ENCODE measurements at places on chromosomes 11 and 22. TPM values are rescaled to one million over a fixed set of nuclear protein-coding genes. Genes with fewer than 3 reads are reported as not detected.

DNA sequence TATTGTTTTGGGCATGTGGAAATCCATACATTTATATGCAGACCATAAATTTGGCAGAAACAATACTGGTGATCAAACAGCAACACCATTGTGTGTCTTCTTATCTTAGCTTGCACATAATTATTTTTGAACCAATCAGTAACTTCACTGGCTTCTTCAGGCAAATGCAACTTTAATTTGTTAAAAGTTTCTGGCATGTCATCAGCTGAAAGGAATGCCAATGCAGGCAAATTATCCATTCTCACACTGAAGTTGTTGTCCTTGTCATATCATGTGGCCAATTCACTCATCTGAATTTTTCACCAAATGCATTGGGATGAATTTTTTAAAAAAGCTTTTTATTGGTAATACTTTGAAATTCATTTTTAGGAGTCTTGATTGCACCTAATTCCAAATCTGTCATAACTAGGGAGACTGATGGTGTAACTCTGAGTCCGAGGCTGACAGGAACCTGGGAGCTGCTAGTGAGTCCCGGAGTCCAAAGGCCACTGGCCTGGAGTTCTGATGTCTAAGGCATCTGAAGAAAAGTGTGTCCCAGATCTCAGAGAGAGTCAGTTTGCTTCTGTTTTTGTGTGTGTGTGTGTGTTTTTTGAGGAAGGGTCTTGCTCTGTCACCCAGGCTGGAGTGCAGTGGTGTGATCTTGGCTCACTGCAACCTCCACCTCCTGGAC lies 17.4 kb upstream of the OR10V1 start:
- DNase-seq = no peak

DNA sequence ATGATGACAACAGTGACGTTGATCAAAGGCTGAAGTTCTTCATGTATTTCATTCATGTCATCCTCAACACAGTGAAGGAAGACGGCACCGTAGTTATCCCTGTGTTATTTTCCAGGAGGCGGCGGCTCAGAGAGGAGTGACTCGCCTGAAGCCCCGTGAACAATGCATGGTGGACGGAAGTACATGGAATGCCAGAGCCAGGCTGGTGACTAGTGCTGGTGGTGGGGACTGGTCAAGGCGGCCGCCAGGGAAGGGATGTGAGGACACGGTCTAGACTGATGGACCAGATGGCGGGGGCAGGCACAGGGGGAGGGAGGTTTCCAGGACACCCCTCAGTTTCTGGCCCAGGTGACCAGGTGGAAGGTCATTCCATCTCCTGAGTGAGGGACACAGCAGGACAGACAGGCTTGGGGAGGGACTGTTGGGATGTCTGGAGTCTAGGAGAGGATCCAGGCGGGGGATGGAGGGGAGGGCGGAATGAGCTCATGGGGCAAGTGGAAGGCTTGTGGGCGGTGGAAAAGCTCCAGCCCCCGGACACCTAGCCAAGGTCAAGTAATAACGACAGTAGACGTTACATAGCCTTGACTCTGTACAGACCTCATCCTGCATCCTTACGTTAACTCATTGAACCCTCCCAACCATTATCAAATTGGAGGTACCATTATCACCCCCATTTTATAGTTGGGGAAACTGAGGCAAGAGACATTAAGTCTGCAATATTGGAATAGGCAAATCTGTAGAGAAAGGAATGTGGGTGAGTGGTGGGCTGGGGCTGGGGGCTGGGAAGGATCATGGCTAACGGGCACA lies 16.0 kb upstream of the PICK1 start:
- DNase-seq = no peak

DNA sequence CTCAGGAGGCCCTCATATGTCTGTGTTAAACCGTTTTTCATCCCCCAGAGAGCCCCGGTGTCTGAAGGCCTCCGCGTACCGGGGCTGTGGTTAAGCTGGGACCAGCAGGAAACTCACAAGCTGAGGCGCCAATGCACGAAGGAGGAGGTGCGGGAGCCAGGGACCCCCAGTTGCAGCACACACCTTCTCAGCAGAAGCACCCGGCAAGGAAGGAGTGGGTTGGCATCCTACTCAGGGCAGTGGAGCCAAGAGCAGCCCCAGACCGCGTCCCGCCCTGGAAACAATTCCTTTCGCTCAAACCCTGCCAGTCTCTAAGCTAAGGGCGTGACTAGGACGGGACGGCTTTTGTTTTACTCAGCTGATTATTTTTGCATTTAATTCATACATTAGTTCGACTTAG lies 726.9 kb downstream of the BRD1 start:
- no peak for DNase-seq

DNA sequence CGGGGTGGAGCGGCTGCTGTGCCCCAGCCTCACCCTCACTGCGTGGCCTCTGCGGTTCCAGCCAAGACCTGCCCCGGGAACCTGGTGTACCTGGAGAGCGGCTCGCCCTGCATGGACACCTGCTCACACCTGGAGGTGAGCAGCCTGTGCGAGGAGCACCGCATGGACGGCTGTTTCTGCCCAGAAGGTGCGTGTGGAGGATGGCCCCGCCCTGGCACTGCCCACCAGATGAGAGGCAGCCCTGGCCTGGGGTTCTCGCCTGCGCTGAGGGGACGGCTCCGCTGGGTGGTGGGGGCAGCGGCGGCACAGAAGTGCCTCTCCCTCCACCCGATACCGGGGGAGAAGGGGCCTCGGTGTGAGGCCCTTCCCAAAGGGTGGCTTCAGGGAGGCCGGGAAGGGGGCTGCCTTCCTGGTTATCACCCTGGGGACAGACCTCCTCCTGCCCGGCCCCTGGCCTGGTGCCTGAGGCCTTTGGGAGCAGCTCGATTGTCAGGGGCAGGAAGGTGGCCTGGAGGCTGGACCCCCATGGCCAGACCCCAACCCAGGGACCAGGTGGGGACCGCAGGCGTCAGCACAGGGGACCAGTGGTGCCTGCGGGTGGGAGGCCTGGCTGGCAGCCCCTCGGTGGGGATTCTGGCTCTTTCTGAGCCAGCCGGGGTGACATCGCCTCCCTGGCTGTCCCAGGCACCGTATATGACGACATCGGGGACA lies 7.1 kb downstream of the MUC2 start:
- no peak for DNase-seq

- DNase-seq = no peak
These were observed 11.7 kb upstream of the RBMXL2 start for GRCh38 chr11:7077101-7077500.

DNA sequence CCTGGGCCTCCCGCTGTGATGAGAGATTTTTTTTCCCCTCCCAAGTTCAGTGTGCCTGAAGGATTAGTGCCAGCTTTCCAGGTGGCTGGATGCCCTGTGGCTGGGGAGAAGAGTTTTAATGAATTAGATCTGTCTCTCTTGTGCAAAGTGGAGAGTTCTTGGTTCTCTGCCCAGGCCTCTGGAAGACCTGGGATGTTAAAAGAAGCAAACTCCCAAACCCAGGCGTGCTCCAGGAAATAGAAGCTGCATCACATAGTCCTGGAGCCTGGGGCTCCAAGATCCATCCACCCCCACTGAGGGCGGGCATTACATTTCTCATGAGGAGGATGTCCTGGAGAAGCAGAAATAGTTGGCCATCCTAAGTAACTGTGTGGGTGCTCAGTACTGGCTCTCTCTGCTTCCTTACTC lies 30.6 kb downstream of the SDHAF2 start:
- no peak for DNase-seq

The MYOD1 gene
- not detected for polyA plus RNA-seq

The MS4A12 gene
- polyA plus RNA-seq = not detected

The RIMBP3B gene
- not detected for polyA plus RNA-seq

The KCNJ11 gene
- 2.1 TPM for polyA plus RNA-seq
